Camera-type eye (tissue), 1 donor: ENCODE measurements at places on chromosomes 5 and 9. TPM values are rescaled to one million over a fixed set of nuclear protein-coding genes. Genes with fewer than 3 reads are reported as not detected.

ARID3C gene
- total RNA-seq = not detected

PCDHB8 gene
- total RNA-seq = 3.4 TPM

SOX30 gene
- total RNA-seq = 0.16 TPM

INVS gene
- total RNA-seq = 56.1 TPM

CATSPER3 gene
- not detected for total RNA-seq

C5 gene
- total RNA-seq = 10.0 TPM
